ENCODE measurements at places on chromosomes 2 and 18. TPM values are rescaled to one million over a fixed set of nuclear protein-coding genes. Genes with fewer than 3 reads are reported as not detected.

CGREF1 gene
- polyA plus RNA-seq: 6.9 TPM

PSD4 gene
- 3.5 TPM for polyA plus RNA-seq

NT5DC4 gene
- polyA plus RNA-seq: not detected

TSPYL6 gene
- not detected for polyA plus RNA-seq

DSG4 gene
- not detected for polyA plus RNA-seq

CFAP65 gene
- polyA plus RNA-seq: 0.15 TPM

DSC1 gene
- polyA plus RNA-seq: not detected

MYO5B gene
- polyA plus RNA-seq: 0.92 TPM

FOXI3 gene
- not detected for polyA plus RNA-seq

GRCh38 chr2:234483568-234484251 is 13.2 kb downstream of the ARL4C start:
- H3K4me1 ChIP-seq: no peaks in the 10 kb centered on the region
- H3K36me3 ChIP-seq: no peaks in the 10 kb centered on the region

DNA sequence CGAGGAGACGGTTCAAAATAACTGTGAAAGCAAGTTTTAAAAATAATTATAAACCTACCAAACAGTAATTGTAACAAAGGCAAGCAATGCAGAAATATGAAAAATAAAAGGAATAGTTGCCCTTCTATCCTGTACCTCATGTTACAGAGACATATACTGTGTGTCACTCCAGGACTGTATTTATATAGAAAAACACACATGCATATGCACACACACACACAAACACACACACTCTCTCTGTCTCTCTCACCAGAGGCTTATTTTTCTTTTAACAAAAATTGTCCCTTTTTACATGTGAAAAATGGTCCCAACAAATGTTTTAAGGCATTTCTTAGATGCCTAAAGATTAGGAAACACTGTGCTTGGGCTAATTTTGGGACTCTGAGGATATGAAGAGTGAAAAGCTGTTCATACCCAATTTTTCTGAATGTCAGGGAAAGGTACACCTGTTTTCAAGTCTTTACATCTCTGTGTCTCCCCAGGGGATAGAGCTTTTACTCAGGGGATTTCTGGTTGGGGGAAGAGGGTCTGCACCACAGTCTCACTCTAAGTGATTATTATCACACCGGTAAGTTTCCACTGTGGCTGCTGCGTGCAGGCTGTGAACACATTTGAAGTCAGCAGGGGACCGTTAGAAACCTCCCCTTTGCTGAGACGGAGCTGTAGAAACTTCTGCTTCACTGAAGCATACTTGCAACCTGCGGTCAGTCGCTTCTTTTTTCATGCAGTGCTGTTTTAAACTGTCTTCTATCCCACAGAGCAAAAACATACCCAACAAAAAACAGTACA is 51.4 kb upstream of the SPAG16 start:
- no peak for DNase-seq
- H3K27ac ChIP-seq: no peak overlapping the region
- no peaks in the 10 kb centered on the region for H3K36me3 ChIP-seq
- no peak overlapping the region for H3K4me3 ChIP-seq
- no peaks in the 10 kb centered on the region for H3K4me1 ChIP-seq

DNA sequence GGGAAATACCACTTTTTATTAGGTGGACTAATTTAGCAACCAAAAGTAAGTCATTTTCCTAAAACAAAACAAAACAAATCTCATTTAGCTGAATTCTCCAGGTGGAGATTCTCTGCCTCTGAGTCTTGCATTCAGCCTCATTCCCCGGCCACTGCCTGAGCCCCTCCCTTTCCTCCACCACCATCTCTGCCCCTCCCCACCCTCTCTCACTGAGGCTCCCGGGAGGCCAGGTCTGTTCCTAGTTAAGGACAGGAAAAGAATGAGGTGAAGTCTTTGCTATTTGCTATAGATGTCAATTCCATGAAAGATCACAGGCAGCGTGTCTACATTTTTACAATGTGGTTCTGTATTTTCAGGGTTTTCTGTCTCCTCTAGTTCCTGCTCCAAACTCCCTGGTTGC is 83.0 kb upstream of the SOX11 start:
- H3K27me3 ChIP-seq: no peaks in the 10 kb centered on the region
- no peak overlapping the region for H3K27ac ChIP-seq
- H3K36me3 ChIP-seq: no peaks in the 10 kb centered on the region
- no peak for DNase-seq
- H3K4me1 ChIP-seq: no peaks in the 10 kb centered on the region
- no peak overlapping the region for H3K4me3 ChIP-seq

DNA sequence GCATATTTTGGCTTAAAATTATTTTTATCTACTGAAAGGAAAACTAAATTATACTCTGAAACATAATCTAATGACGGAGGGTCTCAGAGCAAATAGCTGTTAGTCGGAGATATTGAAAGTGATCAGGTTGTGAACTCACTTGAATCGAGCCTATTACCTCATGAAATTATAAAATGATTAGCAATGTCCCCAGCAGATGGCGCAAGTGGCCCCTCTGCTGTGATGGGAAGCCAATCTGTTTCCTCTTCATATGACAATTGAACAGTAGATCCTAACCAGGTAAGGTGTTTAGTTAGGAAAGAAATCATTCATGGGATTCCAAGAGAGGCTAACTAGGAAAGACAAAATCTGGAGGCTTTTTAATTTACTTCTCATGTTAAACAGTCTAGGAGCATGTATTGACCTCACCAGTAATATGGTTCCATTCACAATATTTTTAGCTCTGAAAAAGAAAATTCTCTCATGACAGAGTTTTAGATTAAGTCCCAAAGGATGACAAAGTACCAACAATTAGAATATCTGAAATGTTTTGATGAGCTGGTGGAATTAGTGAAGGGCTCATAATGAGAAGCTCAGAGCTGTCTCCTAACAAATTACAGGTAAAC is 29.9 kb upstream of the MPPE1 start:
- H3K27me3 ChIP-seq: no peaks in the 10 kb centered on the region
- peak; percentile 89 for DNase-seq
- no peak overlapping the region for H3K4me3 ChIP-seq
- no peaks in the 10 kb centered on the region for H3K36me3 ChIP-seq

GRCh38 chr18:49055754-49056172 is 105.0 kb upstream of the SMAD7 start:
- DNase-seq: peak; percentile 84
- H3K27me3 ChIP-seq: no peaks in the 10 kb centered on the region
- H3K4me1 ChIP-seq: peaks cover 2% of the 10 kb centered on the region
- H3K36me3 ChIP-seq: no peaks in the 10 kb centered on the region

DNA sequence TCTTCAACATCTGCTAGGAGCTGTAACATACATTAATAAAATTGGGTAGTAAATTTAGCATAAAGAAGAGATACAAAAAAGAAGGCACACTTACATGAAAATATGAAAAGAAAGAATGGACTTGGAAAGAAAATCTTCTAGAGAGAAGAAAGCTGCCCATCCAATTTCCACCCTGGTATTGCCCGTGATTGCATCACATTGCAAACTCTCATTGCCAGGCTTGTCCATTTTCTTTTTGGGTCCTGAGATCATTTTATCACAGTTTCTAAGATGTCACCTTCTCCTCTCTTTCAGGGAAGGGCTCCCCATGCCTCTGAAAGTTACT is 321.5 kb downstream of the RND3 start:
- H3K4me1 ChIP-seq: no peaks in the 10 kb centered on the region
- H3K36me3 ChIP-seq: no peaks in the 10 kb centered on the region
- H3K4me3 ChIP-seq: no peak overlapping the region
- no peak overlapping the region for H3K27ac ChIP-seq
- DNase-seq: no peak
- no peaks in the 10 kb centered on the region for H3K27me3 ChIP-seq

DNA sequence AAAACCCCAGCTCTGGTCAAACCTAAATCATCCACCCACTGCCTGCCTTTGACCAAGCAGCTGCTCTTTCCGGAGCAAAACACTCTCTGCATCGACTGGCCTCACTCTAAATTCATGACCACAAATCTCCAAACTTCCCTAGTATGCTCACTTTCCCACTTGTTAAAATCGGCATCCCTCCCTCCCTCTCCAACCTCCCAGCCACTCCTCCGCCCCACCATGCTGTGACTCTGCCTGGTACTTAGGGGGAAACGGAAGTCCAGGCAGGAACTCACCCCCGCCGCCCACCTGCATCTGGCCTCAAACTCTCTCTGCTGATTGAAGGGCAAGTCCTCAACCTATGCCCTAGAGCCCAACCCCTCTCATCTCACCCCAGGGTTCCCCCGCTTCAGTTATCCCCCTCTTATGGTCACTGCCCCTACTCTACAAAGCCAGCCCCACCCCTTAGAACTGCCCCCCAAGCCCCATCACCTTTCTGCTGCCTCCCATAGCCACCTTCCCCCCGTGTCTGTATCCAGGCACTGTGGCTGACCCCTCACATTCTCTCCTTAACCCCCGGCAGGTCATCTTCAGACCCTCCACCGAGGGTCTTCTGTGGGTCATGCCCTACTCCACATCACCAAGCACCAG is 3.8 kb upstream of the ADRA2B start:
- H3K27ac ChIP-seq: no peak overlapping the region
- peak; percentile 17 for DNase-seq
- no peaks in the 10 kb centered on the region for H3K36me3 ChIP-seq
- no peaks in the 10 kb centered on the region for H3K27me3 ChIP-seq

DNA sequence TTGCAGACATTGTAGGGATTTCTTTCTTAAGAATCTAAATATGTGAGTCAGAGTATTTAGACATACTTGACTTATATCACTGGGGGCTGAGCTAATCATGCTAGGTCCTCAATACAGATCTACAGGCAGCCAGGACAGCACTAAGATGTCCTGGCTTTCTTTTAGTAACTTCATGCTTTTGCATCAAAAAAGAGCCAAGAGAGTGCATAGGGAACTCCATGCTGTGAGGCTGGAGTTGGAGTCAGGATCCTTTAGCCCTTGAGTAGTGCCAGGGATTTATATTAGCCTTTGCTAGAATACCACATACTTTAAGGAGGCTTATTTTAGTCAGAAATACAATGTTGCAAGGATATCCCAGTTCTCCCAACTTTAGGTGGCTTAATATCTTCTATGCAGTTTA is 289.7 kb downstream of the CCDC85A start:
- no peaks in the 10 kb centered on the region for H3K27me3 ChIP-seq
- no peak overlapping the region for H3K27ac ChIP-seq
- no peaks in the 10 kb centered on the region for H3K36me3 ChIP-seq
- no peak overlapping the region for H3K4me3 ChIP-seq
- no peak for DNase-seq

- H3K27ac ChIP-seq: no peak overlapping the region
- no peaks in the 10 kb centered on the region for H3K27me3 ChIP-seq
- no peaks in the 10 kb centered on the region for H3K36me3 ChIP-seq
- no peaks in the 10 kb centered on the region for H3K4me1 ChIP-seq
- no peak overlapping the region for H3K4me3 ChIP-seq
- no peak for DNase-seq
These were observed 179.5 kb downstream of the PTGR3 start for GRCh38 chr18:75029481-75029880.

- no peaks in the 10 kb centered on the region for H3K36me3 ChIP-seq
- DNase-seq: no peak
- H3K27me3 ChIP-seq: no peaks in the 10 kb centered on the region
- no peak overlapping the region for H3K4me3 ChIP-seq
- H3K27ac ChIP-seq: no peak overlapping the region
These were observed 60.4 kb upstream of the COPS8 start for GRCh38 chr2:237025090-237025865.

- no peak for DNase-seq
- H3K27me3 ChIP-seq: no peaks in the 10 kb centered on the region
- H3K4me1 ChIP-seq: no peaks in the 10 kb centered on the region
- no peak overlapping the region for H3K4me3 ChIP-seq
- no peaks in the 10 kb centered on the region for H3K36me3 ChIP-seq
These were observed 164.2 kb downstream of the C1D start for GRCh38 chr2:67898595-67898994.

GRCh38 chr2:127061375-127062273 is 45.3 kb downstream of the BIN1 start:
- no peak overlapping the region for H3K4me3 ChIP-seq
- H3K27ac ChIP-seq: no peak overlapping the region
- H3K27me3 ChIP-seq: no peaks in the 10 kb centered on the region
- no peaks in the 10 kb centered on the region for H3K36me3 ChIP-seq

DNA sequence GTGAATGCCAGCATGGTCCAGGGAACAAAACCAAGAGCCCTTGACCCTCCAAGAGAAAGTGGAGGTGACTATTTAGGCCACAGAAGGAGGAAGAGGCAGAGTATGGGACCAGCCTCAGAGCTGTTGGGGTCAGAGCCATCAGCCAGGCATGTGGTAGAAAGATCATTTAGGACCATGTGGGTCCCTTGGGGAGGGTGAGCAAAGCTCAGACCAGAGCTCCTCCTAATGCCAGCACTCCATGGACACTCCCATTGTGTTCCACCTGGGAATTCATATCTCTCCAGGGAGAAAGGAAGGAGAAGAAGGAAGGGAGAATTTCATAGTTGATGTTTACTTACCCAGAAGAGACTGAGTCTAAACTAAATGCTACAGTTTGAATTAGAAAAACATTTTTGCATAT is 73.2 kb downstream of the CYBRD1 start:
- no peak for DNase-seq
- H3K4me1 ChIP-seq: no peaks in the 10 kb centered on the region
- H3K27ac ChIP-seq: peak overlapping the region; percentile 19
- no peak overlapping the region for H3K4me3 ChIP-seq
- no peaks in the 10 kb centered on the region for H3K36me3 ChIP-seq
- H3K27me3 ChIP-seq: no peaks in the 10 kb centered on the region

DNA sequence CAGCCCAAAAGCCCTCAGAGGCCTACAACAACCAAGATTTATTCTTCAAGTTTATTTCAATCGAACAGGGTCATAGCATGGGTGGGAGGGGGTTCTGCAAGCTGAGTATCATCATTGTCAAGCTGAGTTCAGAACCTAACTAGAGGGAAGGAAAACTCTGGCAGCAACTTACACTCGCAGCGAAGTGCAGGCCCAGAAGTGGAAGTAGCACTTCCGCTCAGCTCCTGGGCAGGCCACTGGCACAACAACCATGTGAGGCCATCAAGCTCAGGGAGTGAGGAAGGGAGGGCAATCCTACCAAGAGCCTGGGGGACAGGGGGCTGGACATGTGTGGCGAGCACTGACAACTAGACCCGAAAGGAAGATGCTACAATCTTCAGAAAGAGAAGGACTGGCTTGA is 4.8 kb downstream of the UXS1 start:
- no peaks in the 10 kb centered on the region for H3K36me3 ChIP-seq
- H3K4me3 ChIP-seq: no peak overlapping the region
- H3K27me3 ChIP-seq: no peaks in the 10 kb centered on the region
- DNase-seq: no peak
- H3K27ac ChIP-seq: no peak overlapping the region

- no peak overlapping the region for H3K4me3 ChIP-seq
- DNase-seq: no peak
- peaks cover 4% of the 10 kb centered on the region for H3K4me1 ChIP-seq
These were observed 204.9 kb downstream of the PTGR3 start for GRCh38 chr18:75003764-75004690.

- H3K4me3 ChIP-seq: no peak overlapping the region
- DNase-seq: no peak
- H3K27me3 ChIP-seq: no peaks in the 10 kb centered on the region
- H3K4me1 ChIP-seq: no peaks in the 10 kb centered on the region
- no peaks in the 10 kb centered on the region for H3K36me3 ChIP-seq
These were observed 49.2 kb upstream of the NXPH2 start for GRCh38 chr2:138829326-138829919.

Data from aorta (tissue), 5 donors.